ENCODE measurements at places on chromosomes 12 and 14.

DNA sequence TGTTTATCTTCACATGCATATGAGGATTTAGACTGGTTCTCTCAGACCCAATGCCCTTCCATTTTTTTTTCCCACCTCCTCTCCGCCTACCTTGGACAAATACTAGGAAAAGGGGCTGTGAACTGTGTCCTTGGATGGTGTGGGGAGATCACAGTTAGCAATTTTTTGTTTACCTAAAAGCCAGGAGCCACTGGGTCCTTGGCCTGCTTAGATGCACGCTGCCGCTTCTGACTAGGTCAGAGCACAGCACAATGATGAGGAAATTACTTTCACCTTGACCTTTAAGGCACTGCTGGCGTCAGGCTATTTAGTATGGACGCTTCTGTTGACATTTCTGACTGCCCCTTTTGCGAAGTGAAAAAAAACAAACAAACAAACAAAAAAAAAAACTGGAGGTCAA is 1.9 kb downstream of the CCDC38 start:
- no peak for DNase-seq

- no peak for DNase-seq
Observed at GRCh38 chr12:115268451-115268850, 584.5 kb upstream of the TBX3 start.

DNA sequence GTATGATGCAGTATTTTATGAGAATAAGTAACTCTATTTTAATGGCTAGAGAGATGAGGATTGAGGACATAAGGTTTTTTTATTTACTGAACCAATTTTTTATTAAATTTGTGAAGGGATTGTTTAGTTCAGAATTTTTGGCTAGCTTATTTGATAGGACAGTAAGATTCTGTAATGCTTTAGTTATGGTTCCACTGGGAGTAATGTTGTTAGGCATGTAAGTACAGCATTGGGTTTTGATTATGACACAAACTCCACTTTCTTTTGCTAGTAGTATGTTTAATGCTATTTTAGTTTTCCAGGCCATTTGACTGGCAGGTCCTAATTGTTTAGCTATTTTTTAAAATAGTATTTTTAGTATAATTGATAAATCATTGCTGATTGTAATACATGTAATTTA is 33.8 kb upstream of the LRRC10 start:
- DNase-seq: no peak

- no peak for DNase-seq
Observed at GRCh38 chr14:42980419-42980818, 1373.7 kb downstream of the LRFN5 start.

GRCh38 chr12:10226086-10226485 is 13.4 kb downstream of the GABARAPL1 start:
- no peak for DNase-seq

- peak; percentile 68 for DNase-seq
Observed at GRCh38 chr12:77734214-77734883, 96.3 kb upstream of the NAV3 start.

- no peak for DNase-seq
Observed at GRCh38 chr14:100902295-100903133, 1.0 kb downstream of the RTL1 start.

DNA sequence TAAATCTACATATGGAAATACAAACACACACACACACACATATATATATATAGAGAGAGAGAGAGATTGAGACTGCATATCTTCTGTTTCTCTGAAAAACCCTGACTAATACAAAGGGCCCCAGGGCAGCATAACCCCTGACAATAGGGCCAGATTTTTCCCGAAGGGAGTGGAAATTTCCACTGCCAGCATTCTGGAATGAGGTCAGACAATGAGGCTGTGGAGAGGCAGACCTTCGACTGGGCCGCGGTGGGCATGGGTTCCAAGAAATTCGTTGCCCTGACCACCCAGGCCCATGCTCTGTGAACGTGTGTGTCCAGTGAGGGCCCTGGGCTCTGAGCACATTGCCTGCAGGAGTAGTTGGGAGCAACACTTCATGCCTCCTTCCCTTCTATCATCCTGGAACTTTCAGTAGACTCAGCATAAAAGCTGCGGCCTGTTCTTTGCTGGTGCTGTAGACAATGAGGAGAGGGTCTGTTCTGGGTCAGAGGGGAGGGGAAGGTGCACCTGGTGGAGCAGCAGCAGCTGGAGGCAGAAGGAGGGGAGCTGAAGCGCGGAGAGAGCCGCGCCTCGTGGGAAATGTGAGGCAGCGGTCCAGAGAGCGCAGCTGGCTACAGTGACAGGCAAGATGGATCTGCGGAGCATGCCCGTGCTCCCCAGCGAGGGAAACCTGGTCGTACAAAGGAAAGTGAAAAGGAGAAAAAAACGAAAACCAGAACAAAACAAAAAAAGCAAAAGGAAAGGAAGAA is 25.6 kb upstream of the CCDC60 start:
- DNase-seq: no peak

DNA sequence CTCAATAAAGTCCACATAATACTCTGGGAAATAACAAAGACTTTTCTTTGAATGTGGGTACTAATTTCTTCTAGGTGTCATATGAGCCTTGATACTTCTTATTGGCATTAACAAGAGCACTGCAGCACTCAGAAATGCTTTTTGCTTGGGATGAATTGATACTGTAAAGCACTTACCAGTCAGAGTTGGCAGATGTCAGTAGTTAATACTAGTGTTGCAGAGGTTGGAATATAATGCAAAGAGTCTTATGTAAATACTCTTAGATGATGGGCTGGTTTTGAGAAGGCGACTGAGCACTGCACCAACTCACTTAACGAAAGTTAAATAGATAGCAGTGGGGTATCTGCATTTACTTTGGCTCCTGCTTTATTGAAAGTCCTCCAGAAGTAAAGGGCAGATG is 25.6 kb upstream of the MBIP start:
- no peak for DNase-seq

GRCh38 chr12:7099290-7099996 is 7.2 kb upstream of the C1R start:
- no peak for DNase-seq

DNA sequence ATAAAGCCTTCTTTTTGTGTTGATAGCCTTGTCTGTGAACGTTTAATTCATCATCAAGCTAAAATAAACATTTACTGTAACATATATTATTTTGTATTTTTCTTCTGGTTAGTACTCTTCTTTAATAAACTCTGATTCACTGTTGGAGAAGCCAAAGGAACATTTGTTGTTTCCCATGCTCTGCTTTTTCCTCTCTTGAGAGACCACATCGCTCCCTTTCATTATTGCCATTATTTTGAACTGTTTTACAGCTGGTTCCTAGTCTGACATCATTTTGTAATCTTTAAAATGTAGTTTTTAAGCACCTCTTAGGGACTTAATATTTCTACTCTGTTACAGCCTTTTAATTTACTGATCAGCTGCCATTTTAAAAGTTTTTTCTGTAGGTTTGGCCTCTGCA is 301.8 kb downstream of the NPAS3 start:
- no peak for DNase-seq

GRCh38 chr12:57874166-57875108 is 27.9 kb upstream of the CTDSP2 start:
- no peak for DNase-seq

- no peak for DNase-seq
Observed at GRCh38 chr12:16112612-16113560, 164.6 kb downstream of the SLC15A5 start.

- DNase-seq: no peak
Observed at GRCh38 chr12:70418101-70418500, 52.0 kb downstream of the KCNMB4 start.

GRCh38 chr14:64688811-64689281 is 15.4 kb upstream of the PLEKHG3 start:
- no peak for DNase-seq

DNA sequence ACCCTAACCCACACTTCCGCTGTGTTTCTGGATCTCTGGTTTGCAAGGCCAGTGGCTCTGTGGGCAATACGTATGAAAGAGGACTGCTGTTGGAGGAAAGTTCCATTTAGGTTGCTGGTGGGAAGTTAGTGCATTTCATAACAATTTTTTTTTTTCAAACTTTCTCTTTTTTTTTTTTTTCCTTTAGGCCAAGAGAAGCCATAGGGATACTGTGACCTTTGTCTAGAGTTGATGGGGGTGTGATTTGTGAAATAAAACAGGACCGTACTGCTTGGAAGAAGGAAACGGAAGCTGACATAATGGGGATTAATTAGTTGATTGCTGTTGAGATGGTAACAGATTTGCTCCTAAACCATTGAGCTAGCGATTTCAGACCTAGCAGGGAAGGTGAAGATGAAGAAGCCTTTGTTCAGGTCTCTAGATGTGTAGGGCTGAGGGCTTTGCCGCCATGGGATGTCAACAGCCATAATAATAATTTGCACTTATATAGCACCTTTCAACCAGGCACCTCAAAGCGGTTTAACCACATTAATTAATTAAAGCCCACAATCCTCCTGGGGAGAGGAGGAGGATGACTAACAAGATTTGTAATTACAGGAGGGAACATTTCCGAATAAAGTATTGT is 315.3 kb downstream of the ZFP36L1 start:
- peak; percentile 43 for DNase-seq

DNA sequence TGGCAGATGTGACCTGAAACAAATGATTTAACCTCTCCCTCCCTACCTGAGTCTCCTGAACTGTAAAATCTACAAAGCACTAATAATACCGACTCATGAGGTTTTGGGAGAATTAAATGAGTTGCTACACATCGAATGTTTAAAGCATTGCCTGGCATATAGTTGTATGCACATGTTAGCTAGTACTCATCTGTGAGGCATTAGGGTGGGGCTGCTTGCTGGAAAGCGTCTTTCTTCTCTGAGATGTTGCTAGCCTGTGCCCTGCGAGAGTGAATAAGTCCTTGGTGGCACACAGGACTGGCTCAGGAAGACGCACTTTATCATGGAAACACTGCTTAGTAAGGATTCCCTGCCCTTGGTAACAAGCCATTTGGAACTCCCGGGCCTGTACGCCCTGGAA is 6.1 kb downstream of the RAPGEF3 start:
- DNase-seq: no peak

DNA sequence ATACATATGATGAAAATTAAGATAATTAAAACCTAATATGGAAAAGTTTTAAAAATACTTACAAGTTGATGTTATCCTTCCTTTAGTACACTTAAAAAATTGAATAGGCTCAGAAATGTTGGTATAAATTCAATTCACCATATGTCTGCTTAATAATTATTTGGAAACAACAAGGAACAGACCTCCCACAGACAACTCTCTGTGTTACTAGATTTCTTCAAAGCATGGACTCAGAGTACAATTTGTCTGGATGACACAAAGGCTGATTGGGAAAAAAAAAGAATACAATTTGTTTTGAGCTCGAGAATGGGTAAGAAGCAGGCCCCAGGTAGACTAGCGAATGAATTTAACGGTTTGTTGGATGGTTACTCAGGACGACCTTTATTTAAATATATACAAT is 48.9 kb upstream of the BTG1 start:
- no peak for DNase-seq

- no peak for DNase-seq
Observed at GRCh38 chr12:65607401-65607841, 216.9 kb upstream of the HMGA2 start.

- DNase-seq: peak; percentile 95
Observed at GRCh38 chr12:71840231-71840847, 780 bp downstream of the TBC1D15 start.

DNA sequence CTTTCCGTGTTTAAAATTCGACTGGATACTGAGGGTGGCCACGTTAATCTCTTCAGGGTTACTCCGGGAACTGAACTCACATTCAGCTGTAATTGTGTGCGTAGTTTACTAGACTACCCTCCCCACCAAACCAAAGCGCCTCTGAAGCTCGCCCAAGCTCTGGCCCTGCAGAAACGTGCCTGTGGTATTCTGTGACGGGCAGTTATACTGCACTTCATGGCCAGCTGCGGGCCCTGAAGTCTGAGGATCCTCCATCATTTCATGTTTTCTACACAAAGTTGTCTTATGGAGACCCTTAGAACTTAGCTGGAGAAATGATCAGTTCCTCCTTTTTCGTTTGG is 688 bp downstream of the ZNF26 start:
- DNase-seq: no peak

- DNase-seq: no peak
Observed at GRCh38 chr14:46999661-47000060, 348.1 kb upstream of the RPL10L start.

DNA sequence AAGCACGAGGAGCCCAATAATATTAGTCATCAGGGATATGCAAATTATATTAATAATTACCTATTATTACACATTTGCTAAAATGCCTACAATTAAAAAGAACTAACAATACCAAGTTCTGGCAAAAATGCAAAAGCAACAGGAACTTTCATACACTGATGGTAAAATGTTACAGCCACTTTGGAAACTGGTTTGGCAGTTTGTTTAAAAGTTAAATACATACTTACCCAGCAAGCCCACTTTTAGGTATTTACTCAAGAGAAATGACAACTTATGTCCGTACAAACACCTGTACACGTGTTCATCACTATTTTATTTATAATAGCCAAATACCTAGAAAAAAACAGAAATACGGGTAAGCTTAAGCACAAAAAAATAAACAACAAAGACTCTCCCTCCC is 17.0 kb downstream of the WDR89 start:
- DNase-seq: no peak

DNA sequence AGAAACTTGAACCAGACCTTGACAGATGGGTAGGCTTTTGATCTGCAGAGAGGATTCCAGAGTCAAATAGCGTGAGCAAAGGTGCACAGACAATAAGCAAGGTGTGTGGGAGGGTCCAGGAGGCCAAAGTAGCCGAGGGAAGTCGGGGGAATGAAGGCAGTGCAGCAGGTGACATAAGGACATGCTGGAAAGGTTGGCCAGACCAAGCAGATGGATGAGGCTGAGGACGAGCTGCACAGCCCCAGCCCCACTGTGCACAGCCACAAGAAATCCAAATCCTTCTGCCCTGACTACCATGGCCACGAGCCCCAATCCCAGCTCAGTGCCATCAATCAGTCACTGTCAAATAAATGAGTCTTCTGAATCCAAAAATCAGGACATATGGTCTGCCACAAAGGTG is 5.4 kb downstream of the TTC7B start:
- no peak for DNase-seq

- DNase-seq: no peak
Observed at GRCh38 chr12:50151047-50151687, 16.0 kb downstream of the CERS5 start.

DNA sequence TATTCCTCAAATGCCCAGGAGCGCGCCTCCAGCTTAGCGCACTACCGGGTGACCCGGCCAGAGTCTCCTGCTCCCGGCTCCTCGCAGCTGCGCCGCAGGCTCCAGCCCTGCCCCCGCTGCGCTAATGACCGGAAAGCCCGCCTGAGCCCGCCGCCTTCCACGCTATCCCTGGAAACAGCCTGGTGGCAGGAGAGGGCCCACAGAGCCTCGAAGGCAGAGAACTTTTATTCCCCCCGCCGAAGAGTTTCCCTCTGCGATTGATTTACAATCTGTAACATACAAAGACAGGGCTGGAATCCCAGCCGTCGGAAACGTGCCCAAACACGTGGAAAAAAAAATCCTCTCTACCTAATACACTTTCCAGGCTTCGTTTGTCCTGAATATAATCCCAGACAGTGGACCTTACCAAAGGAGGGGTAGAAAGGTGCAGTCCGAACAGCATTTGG is 1.5 kb downstream of the COL2A1 start:
- DNase-seq: peak; percentile 58

All from mesenchymal stem cell (in vitro differentiated cells and primary cell).